ENCODE measurements at places on chromosomes 2 and 18.

DNA sequence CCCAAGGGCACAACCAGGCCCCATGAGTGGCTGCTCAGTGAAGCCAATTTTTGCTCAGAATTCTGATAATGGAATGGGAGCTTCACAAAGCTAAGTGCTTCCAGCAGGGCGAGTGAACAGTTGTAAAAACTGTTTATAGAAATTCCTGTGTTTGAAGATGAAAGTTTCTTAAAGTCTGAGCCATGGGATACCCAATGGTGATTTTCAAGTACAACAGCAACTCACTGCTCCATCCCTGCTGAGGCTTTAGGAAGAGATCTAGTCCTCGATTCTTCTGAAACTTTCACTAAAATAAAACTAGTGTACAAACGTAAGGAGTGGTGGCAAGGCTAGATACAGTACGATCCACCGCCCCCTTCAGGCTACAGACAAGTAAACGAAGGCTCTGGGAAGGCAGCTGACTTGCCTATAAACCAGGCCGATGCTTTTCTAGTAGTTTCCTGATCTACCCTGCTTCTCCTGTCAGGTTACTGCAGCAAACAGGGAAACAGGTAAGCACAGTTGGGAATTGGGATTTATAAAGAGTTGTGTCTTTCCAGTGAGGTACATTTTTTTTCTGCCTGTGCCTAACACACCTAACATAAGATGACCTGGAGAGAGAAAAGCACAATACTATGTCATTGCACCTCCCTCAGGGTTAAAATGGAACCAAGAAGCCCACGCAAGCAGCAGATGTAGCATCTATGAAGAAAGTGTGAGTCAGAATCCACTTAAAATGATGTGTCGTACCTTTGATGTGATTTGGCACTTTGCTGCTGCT is 108.7 kb downstream of the UXS1 start:
- DNase-seq: peak; percentile 63

- peak; percentile 20 for DNase-seq
Observed at GRCh38 chr2:174485788-174486562, 854 bp downstream of the GPR155 start.

DNA sequence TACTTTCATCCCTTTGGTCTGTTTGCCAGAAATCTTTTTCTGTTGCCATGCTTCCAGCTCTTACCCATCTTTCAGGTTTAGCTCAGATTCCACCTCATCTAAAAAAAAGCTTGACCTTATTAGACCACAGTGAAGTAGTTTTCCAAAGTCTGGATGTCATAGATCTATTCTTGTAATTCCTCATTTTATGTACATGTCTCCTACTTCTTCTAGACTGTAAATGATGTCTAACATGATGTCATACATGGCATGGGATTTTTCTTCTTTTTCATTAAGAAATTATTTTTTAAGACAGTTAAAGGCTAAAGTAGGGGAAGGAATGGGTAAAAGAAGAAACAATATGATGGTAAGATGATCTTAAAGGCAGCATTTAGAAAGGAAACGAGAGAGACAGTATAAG is 11.3 kb downstream of the GLS start:
- DNase-seq: no peak

DNA sequence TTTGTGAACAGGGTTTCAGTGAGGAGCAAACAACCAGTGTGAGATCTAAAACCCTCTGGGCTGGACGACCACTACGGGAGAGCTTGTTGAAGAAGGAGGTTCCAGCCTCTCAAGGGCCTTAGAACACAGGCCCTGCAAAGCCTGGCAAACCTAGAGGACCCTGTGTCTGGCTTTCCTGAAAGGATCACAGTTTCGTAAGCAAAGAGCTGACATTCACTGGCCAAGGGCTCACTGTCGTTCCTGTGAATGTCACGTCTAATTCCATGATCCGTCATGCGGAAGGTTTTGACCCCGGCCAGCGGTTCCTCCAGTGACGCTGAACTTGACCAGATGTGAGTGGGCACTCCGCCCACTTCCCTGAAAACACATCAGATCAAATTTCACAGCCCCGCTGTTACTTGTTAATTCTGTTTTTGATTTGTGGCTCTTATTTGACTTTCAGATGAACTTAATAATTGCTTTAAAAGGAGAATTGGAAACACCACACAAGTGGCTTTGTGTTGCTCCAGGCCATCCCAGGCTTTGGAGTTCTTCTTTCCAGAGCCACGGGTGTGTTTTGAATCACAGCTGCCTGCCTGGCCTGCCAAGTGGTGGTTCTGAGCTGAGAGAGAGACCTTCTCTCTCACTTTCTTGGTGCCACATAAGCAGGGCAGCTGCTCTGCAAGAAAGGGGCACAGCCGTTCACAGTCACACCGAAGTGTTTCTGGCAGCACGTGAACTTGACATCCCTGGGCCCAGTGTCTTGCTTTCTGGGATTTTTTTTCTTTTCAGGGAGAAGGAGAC is 308.4 kb downstream of the NDUFA10 start:
- DNase-seq: no peak

DNA sequence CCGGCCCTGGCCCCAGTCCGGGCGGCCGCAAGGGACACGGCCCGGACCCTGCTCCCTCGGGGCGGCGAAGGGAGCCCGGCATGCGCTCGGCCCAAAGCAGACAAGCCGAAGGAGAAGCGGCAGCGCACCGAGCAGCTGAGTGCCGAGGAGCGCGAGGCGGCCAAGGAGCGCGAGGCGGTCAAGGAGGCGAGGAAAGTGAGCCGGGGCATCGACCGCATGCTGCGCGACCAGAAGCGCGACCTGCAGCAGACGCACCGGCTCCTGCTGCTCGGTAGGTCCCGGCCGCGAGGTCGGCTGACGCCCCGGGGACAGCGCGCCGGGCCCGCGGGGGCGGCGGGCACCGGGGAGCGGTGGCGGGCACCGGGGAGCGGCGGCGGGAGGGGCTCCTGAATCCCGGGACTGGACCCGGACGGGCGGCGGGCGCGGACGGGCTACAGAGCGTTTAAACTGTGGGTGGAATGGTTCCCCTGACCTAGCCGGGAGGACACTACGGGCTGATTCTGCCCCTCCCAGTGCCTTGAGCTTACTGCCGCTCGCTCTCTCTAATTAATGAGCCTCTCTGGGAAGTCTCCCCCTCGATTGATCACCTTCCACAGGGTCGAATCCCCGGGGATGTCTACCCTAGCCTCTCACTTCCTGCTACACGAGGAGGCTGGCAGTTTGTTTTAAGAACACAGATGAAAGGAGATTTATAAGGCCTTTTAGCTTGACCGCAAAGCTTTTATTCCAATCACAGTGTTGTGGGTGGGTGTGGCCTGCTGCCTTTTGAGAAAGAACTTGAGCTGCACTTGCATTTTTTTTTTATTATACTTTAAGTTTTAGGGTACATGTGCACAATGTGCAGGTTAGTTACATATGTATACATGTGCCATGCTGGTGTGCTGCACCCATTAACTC is 853 bp downstream of the GNAL start:
- no peak for DNase-seq

DNA sequence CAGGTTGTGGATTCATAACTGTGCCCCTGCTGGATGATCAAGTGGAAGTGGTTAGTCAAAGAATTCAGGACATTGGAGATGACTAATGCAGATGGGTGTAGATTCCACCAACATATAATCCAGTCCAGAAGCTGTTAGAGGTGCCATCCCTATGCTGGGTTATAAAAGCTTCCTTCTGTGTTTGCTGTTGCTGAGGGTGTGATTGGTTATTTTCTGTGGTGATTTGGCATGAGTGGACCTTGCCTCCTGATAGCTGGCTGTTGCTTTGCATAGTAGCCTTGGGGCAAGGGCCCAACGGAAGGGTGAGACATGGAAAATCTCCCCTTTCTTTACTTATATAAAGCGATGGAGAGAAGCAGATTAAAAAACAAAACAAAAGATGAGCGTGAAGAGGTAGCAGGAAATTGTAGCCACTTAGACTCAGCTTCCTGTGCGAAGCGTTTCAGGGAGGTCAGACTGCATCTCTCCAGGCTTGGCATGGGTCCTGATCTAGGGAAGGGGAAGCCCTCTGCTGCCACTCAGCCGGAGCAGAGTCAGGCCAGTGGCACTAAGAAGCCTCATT is 190.4 kb downstream of the FMNL2 start:
- no peak for DNase-seq

DNA sequence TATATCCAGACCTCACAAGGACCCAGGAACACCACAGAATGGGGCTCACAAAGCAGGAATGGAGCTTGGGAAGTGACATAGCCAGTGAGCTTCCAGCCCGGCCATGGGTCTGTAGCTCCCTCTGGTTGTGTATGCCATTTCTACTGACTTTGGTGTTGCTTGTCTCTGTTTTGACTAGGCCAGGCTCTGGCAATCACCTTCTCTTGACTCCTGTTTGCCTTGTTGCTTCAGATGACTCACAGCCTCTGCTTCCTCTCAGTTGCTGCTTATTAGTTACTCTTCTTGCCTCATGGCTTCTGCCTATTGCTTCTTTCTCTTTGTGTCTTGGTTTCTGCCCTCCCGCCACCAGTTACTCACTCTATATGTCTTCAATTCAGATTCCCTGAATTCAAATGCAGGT is 15.8 kb upstream of the IER3IP1 start:
- no peak for DNase-seq

GRCh38 chr2:11056614-11057013 is 98.7 kb upstream of the SLC66A3 start:
- DNase-seq: no peak

DNA sequence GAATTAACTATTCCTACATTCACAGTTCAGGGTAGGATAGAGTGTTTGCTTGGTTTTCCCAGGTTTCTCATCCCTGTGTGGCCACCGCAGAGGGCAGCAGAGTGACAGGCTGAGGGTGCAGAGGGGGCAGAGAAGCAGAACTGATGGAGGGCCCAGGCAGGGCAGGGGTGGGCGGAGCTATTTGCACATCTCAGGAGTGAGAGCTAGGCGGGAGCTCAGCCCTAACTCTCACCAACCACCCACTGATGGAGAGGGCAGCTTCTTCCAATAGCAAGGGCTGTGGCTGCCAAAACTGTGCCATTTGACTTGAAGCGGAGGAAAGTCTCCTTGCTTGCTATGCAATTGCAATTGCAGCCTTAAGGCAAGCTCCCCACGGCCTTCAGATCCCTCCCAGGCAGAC is 12.0 kb upstream of the DARS1 start:
- no peak for DNase-seq

DNA sequence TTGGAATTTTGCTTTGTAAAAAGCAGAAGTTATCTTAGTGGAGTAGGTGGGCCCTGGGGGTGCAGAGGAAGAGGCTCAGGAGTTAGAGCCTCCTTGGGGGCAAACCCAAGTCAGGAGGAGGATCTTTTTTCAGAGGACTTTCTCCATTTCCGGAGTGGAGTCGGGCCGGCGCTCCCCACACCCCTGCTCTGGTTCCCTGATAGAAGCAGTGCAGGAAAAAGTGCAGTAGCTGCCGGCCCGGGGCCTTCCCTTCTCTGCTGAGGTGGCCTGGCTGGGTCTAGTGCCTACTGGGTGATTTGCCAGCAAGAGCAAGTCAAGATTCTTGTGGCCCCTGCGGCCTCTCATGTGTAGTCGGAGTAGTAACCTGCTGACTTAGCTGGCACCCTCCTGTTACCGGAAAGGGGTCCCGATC is 124.2 kb upstream of the HS6ST1 start:
- no peak for DNase-seq

- no peak for DNase-seq
Observed at GRCh38 chr2:20198796-20199632, 25.9 kb downstream of the SDC1 start.

- DNase-seq: no peak
Observed at GRCh38 chr2:165431014-165431413, 38.5 kb upstream of the CSRNP3 start.

GRCh38 chr2:118642501-118642900 is 204.9 kb downstream of the EN1 start:
- DNase-seq: no peak

GRCh38 chr18:52277785-52278184 is 62.2 kb upstream of the DCC start:
- no peak for DNase-seq

- no peak for DNase-seq
Observed at GRCh38 chr2:45699032-45699658, 47.7 kb downstream of the PRKCE start.

- no peak for DNase-seq
Observed at GRCh38 chr18:58806826-58807714, 57.6 kb upstream of the ZNF532 start.
